ENCODE measurements at places on chromosomes 6 and 20.

DNA sequence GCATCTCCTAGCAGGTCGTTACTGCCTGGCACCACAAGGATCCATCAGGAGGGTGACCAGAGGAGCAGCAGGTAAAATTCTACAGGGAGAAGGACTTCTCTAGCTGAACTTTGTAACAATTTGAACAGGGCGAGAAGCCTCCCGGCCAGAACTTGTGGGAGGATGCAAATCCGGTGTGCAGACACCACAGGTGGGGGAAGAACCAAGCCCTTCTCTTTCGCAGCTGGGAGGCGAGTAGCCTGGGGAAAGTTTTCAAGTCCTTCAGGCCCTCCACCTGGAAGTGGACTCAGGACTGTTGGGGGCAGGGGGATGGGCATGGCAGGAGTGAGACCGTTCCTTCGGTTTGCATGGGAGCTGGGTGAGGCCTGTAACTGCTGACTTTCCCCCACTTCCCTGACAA is 42.7 kb upstream of the FAM210B start:
- DNase-seq, result no peak

- DNase-seq, result no peak
Measured at GRCh38 chr6:23096876-23097275, 527.5 kb downstream of the HDGFL1 start.

DNA sequence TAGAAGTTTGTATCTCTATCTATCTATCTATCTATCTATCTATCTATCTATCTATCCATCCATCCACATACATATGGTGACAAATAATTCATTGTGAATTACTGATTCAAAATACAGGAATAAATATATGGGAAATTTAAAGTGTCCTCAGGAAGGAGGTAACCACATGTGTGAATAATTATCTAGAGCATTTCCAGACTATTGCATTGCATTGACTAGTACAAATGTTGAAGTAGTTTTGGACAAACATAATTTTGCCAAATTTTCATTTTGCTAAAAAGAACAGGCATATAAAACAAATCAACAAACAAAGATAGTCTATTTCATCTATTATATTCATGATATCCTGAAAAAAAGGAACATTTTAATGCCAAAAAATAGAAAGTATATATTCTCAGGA is 192.7 kb downstream of the UTRN start:
- no peak for DNase-seq

GRCh38 chr20:48828734-48829460 is 1.1 kb upstream of the PREX1 start:
- no peak for DNase-seq

DNA sequence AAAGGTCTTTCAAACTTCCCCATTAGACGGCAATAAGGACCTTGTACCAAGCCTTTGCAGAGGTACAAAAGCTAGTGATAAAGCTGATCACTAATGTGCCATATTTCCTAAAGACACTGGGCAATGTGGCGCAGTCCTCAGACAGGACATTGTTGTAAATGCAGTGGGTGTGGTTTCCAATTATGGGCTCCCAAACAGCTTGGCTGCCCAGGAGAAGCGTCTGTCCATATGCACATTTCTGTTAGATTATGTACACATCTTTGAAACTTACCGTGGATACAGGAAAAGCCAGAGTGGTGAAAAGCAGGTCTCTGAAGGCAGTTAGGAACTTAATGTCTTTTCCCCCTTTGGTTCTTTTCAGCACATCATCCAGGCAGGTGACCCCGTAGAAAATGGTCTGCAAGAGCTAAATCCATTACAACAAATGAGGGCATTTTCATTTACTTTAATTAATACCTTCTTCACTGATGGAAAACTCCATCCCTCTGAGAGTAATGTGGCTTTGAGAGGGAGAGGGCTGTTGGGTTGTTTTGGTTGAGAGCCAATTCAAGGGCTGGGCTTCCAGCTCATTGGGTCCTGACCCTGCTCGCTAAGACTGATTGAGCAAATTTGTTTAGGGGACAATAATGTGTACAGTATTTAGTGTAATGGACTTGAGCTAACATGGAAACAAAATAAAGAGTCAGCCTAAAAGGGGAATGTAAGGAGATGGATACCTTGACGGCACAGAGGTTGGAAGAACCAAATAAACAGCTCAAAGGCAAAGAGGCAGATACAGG is 10.4 kb downstream of the ADTRP start:
- DNase-seq, result no peak

DNA sequence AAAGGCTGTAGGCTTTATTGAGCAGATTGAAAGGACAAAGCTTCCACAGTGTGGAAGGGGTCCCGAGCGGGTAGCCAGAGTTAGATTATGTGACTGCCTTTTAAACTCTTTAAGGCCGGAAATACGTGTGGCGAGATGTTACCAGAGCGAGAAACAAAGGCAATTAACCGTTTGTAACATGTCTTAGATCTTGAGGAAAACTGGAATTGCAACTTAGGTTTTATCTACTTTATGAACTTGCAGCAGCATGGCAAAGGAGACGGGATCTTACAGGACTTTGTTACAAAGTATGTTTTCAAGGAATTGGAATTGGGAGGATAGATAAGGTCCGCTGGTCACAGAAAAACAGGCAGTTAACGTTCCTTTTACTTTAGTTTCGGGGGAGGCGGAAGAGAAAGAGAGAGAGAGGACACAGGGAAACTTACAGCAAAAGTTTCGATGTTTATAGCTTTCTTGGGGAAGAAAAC is 594.7 kb upstream of the ADGRB3 start:
- no peak for DNase-seq
